AG20443 (cell line): ENCODE measurements at places on chromosomes 4 and X.

GRCh38 chr4:76607266-76607799 is 172.3 kb downstream of the SHROOM3 start:
- peak; percentile 64 for DNase-seq

GRCh38 chrX:116031331-116031730 is 139.2 kb upstream of the AGTR2 start:
- no peak for DNase-seq

GRCh38 chr4:180726611-180727010 is 1516.6 kb upstream of the TENM3 start:
- DNase-seq: no peak

DNA sequence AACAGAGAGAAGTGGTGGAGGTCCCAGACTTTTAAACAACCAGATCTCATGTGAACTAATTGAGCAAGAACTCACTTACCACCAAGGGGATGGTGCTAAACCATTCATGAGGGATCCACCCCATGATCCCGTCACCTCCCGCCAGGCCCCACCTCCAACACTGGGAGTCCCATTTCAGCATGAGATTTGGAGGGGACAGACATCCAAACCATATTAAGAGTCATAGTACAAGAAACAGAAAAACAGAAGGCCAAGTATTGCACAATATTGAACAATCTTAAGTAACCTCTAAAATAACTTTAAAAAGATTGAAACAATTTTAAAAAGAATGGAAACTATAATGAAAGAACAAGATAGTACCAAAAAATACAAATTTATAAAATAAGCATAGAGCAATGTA is 110.0 kb downstream of the CBR4 start:
- no peak for DNase-seq

DNA sequence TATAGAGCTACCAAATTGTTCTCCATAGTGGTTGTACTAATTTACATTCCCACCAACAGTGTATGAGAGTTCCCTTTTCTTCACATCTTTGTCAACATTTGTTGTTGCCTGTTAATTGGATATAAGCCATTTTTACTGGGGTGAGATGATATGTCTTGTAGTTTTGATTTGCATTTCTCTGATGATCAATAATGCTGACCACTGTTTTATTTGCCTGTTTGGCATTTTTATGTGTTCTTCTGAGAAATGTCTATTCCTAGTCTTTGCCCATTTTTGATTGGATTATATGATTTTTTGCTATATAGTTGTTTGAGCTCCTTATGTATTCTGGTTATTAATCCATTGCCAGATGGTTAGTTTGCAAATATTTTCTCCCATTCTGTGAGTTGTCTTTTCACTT is 44.3 kb downstream of the ACTRT1 start:
- DNase-seq: no peak

- peak; percentile 82 for DNase-seq
Measured at GRCh38 chrX:110402091-110402849, 43.6 kb downstream of the RTL9 start.

DNA sequence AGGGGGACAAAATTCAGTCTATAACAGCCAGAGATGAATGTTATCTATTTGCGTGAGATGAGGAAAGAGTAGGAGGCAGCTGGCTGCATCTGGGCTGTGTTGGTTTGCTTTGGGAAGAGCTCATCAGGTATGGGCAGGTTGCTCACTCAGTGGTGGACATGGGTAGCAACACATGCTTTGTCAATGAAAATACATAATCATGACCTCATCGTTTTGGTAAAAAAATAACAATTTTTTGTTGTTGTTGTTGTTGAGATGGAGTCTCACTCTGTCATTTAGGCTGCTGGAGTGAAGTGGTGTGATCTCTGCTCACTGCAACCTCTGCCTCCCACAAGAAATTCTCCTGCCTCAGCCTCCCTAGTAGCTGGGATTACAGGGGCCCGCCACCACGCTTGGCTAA is 16.3 kb upstream of the GLOD5 start:
- DNase-seq: no peak
